IMR-90 (cell line): ENCODE measurements at places on chromosomes 2 and 18. TPM values are rescaled to one million over a fixed set of nuclear protein-coding genes. Genes with fewer than 3 reads are reported as not detected.

- no peak for DNase-seq
Measured at GRCh38 chr2:134154246-134154645, 99.6 kb upstream of the MGAT5 start.

DNA sequence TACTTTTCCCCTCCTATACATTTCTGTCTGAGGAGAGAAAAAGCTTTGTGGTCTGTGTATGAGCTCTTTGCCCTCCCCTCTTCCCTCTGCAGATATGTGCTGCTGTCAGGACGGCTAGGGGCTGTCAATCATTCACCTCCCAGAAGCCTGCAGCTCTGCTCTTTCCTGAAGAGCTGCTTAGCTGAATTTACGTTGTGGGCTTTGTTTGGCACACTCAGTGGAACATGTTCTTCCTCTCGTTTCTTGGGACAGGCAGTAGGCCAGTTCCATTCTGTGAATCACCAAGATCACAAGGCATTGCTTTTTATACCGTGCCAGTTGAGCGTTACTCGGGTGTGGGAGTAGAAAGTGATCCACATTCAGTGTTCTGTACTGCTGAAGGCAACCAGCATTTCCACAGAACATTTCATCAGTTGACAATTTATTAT is 136.7 kb downstream of the LAMA3 start:
- DNase-seq: peak; percentile 70

AMER3 gene
- not detected in 2 replicates for total RNA-seq

DNA sequence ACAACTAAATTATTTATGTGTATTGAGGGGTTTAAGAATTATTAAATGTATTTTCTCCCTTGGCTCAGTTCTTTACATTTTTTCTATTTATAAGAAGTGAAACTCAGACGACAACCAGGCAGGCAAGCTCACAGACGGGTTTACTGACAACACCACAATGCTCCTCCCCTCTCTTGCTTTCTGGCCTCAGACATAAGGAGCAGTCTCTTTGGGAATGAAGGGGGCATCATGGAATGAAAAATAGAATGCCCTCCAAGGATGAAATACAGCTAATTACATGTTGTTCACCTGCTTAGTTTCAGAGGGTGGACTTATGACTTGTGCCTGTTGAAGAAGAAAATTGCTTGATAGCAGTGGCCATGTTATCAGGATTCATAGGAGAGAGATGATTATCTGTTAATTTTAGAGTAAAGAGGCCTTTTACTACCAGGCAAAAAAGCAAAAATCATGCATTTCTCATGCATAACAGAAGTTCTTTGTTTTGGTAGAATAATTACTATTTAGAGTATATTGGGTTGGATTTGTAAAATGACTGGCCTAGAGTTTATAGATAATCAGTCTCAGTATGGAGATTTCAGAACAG is 172.1 kb upstream of the LRRTM1 start:
- DNase-seq: no peak

ASB18 gene
- not detected in 2 replicates for total RNA-seq

GRCh38 chr2:205957452-205958154 is 128.4 kb downstream of the INO80D start:
- DNase-seq: no peak

- peak; percentile 42 for DNase-seq
Measured at GRCh38 chr2:100230754-100231153, 88.4 kb upstream of the AFF3 start.

ATG16L1 gene
- total RNA-seq: 26.2 and 26.9 TPM in 2 replicates

GRCh38 chr2:198880986-198881385 is 576.8 kb downstream of the SATB2 start:
- DNase-seq: peak; percentile 12

GRCh38 chr2:626491-627339 is 50.5 kb downstream of the TMEM18 start:
- DNase-seq: no peak

DNA sequence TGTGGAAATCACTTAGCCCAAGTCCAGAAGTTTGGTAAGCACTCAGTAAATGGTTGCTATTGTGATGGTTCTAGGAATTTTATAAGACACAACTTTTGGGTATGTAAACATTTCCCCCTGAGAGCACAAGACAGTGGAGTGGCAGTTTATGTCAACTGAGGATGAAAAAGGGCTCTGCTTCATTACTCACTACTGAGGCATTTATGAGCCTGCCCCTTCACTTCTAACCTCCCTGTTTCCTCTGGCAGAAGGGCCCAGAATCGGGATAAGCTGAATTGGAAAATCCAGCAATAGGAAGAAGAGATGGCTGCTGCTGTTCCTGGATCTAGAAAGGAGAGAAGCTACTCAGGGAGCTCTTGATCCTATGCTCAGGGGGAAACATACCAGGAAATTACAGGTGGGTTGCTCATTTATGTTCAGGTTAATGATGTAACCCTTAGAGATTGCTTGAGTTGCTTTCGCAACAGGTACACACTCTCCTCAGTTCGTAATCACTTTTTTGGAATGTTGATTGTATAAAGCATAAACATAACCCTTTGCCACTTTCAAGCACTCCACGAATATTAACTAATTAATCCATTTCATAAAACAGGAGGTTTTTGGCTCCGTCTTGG is 46.3 kb downstream of the ADCYAP1 start:
- no peak for DNase-seq

DNA sequence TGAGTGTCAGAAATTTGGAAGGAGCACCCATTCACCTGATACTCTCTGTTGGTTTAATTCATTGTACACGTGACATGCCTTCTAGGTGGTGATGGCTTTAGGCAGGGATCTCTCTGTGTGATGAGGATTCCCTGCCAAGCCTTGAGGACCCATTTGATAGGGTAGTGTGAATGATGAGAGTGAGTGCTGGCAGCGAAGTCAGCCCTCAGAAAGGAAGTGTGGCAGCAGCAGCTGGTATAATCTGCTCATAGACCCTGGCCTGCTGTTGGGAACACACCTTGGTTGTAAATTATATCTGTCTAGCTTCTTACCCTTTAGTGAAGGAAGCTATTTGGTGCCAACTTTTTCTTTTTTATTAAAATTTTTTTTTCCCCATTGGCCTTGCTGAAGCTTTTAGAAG is 164.5 kb downstream of the HAUS1 start:
- no peak for DNase-seq

GRCh38 chr18:78237864-78238263 is 741.8 kb upstream of the SALL3 start:
- DNase-seq: no peak

CUL3 gene
- total RNA-seq: 45.7 and 78.3 TPM in 2 replicates

DNA sequence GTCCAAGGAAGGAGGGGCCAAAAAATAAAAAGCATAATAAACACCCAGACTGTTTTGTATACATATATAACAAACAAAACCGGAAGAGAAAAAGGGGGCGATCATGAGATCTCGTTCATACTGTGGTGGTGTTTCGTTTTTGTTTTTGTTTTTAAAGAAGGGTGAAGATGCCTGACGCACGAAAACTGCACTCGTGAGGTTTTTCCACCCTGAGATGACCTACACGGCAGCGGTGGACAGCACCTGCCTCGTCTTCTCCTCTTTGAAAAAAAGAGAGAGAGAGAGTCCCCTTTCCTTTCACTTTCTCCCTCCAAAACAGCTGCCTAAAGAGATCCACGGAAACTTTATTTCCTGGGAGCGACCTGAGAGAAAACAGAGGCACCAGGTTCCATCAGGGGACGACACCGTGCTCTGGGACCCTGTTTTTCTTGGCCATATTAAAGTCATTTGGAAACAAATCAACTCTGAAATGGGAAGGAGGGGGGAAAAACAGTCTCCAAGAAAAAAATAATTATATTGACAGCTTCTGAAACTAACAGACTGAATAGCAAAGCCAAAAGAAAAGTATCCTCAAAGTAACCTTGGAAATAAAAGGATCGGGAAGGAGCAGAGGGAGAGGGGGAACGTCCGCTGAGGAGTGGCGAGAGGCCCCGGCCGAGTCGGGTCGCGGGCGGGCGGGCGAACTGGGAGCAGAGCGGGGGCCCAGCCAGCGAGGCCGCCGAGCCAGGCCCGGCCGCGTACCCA is 3.5 kb downstream of the POU3F3 start:
- DNase-seq: no peak

GRCh38 chr18:70019991-70020390 is 72.3 kb upstream of the CD226 start:
- no peak for DNase-seq

HMSD gene
- 0.28 and 0.36 TPM in 2 replicates for total RNA-seq

- DNase-seq: peak; percentile 3
Measured at GRCh38 chr2:199659207-199659606, 191.8 kb downstream of the FTCDNL1 start.

DNA sequence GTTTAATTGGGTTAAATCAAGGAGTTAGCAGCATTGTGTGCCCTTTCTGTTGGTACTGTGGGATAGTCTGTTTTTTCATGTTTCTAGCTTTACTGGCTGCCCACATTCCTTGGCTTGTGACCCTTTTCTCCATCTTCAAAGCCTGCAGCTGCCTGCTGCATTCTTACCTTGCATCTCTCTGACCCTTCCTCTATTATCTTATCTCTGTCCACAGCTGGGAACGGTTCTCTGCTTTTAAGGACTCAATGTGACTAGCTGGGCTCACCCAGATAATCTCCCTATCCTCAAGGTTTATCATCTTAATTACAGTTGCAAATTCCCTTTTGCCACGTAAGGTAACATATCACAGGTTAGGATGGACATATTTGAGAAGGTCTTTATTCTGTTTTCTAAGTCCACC is 199.7 kb downstream of the KCNS3 start:
- DNase-seq: no peak

TXNDC2 gene
- total RNA-seq: under 0.01 and 0.18 TPM in 2 replicates

DNA sequence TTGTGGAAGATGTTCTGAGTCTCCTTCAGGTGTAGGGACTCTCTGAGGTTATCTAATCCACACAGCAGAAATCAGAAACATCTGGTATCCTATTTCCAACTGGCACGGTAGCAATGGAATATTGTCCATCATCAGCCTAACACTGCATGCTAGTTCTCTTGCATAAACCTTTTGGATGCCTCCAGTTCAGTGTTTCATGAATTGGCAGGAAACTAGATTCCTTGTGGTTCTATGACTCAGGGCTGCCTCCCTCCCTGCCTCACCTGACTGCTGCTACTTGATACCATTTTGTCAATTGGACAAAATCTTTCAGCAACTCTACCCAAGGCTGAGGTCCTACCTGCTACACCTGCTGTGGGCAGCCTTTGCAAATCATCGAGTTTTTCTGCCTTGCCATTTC is 130.9 kb downstream of the TPGS2 start:
- DNase-seq: peak; percentile 94

GRCh38 chr2:109345653-109346480 is 216.9 kb downstream of the SH3RF3 start:
- no peak for DNase-seq

DNA sequence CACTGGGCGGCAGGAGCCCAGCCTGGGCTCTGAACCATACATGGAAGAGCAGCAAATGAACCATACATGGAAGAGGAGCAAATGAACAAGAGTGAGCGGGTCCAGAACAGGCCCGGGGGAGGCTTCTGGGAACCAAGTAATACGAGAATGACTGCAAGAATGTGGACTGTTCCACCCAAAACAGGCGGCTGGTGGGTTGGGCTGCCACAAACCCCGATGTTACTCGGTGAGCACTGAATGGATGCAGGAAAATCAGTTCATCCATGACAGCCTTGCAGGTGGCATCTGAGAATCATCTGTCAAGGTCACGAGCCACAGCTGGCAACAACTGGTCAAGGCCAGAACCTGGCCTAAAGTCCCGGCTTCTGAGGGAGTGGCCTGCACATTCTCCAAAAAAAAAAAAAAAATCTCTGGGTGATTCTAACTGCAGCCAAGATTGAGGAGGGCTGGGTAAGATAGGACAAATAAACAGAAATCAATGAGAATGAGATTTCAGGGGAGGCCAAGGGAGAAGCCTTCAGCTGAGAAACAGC is 106.1 kb downstream of the ZNF516 start:
- DNase-seq: peak; percentile 43

SERPINB3 gene
- not detected in 2 replicates for total RNA-seq

MTLN gene
- 6.9 and 14.5 TPM in 2 replicates for total RNA-seq

IL1RL1 gene
- under 0.01 TPM in 2 replicates for total RNA-seq

DNA sequence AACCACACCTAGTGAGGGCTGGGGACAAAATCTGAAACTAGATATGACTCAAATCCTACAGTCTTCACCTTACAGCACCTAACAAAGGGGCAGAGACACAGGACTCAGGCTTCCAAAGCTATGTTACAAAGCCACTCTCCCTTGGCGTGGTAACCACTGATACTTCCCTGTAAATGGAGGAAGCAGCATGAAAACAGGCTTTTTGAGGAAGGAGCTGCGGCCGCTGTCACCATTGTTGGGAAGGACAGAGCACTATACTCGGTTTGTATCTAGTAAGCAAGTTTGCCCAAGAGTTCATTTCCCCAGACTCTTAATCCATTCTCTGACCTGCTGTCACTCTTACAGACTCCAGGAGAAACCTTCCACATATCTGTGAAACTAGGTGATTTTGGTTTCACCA is 60.3 kb downstream of the LONRF2 start:
- DNase-seq: no peak

KIF3C gene
- 8.1 and 15.4 TPM in 2 replicates for total RNA-seq

GRCh38 chr2:121648206-121649148 is 785 bp downstream of the CLASP1 start:
- peak; percentile 65 for DNase-seq

LONRF2 gene
- 0.54 and 0.83 TPM in 2 replicates for total RNA-seq
